Activated CD4-positive, alpha-beta memory T cell treated with anti-CD3 and anti-CD28 coated beads for 36 hours (primary cell): ENCODE measurements at places on chromosomes 12 and 14. TPM values are rescaled to one million over a fixed set of nuclear protein-coding genes. Genes with fewer than 3 reads are reported as not detected.

The GUCY2C gene
- total RNA-seq, result not detected

The AQP2 gene
- not detected for total RNA-seq

The BDKRB2 gene
- total RNA-seq, result 0.12 TPM

The DTD2 gene
- 20.2 TPM for total RNA-seq

The CLECL1 gene
- total RNA-seq, result 7.4 TPM

The ST8SIA1 gene
- 9.6 TPM for total RNA-seq

The NPFF gene
- not detected for total RNA-seq

The VRTN gene
- not detected for total RNA-seq

The BORCS5 gene
- 43.7 TPM for total RNA-seq

The CMA1 gene
- not detected for total RNA-seq

The ZDHHC22 gene
- total RNA-seq, result not detected

The KDM5A gene
- total RNA-seq, result 63.5 TPM

The ARHGEF25 gene
- total RNA-seq, result 1.4 TPM

The SLC41A2 gene
- 7.7 TPM for total RNA-seq

The FAIM2 gene
- 2.1 TPM for total RNA-seq

The OR4N2 gene
- total RNA-seq, result not detected

The C12orf56 gene
- total RNA-seq, result not detected

The ZCRB1 gene
- total RNA-seq, result 88.1 TPM

The OR6C68 gene
- not detected for total RNA-seq

The WASHC4 gene
- total RNA-seq, result 34.2 TPM

The CIROP gene
- not detected for total RNA-seq

The VDR gene
- 156 TPM for total RNA-seq

The ALDH2 gene
- 3.1 TPM for total RNA-seq

The FOXA1 gene
- 0.19 TPM for total RNA-seq

The CAPZA3 gene
- not detected for total RNA-seq

The SERPINA10 gene
- not detected for total RNA-seq

The DNAI7 gene
- 0.10 TPM for total RNA-seq

The TMEM229B gene
- 0.93 TPM for total RNA-seq

The IFI27L1 gene
- total RNA-seq, result 42.7 TPM

The RPL10L gene
- total RNA-seq, result not detected
